Fibroblast of skin of left quadriceps (primary cell): ENCODE measurements at places on chromosomes 12 and 14.

DNA sequence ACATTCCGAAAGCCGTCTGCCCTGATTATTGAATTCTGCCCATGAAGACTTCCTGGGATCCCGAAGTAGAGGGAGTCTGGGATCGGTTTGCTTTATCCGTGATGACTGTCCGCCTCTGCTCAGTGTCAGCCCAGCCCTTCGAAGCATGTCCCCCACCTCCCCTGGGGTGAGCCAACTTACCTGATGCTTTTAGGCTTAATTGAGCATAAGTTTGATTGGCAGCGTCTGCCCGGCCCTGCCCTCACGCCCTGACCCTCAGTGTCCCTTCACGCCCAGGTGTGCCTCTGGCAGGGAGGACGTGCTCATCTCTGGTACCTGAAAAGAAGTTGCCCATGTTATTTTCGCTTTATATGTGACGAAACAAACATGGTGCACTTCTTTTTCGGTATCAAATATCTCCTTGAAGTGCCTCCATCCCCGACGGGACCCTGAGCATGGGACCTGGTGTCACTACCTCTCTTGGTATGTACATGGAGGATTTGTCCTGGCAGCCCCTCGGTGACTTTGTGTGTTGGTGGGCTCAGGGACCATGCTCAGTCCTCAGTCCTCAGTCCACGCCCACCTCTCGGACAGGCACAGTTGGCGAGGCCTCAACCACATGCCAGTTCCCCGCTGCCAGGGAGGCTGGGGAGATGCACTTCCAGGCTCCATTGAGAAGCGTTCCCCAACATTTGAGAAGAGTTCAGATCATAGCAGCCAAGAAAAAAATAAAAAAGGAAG, 130.1 kb upstream of the RTL1 start:
- no peak for DNase-seq

DNA sequence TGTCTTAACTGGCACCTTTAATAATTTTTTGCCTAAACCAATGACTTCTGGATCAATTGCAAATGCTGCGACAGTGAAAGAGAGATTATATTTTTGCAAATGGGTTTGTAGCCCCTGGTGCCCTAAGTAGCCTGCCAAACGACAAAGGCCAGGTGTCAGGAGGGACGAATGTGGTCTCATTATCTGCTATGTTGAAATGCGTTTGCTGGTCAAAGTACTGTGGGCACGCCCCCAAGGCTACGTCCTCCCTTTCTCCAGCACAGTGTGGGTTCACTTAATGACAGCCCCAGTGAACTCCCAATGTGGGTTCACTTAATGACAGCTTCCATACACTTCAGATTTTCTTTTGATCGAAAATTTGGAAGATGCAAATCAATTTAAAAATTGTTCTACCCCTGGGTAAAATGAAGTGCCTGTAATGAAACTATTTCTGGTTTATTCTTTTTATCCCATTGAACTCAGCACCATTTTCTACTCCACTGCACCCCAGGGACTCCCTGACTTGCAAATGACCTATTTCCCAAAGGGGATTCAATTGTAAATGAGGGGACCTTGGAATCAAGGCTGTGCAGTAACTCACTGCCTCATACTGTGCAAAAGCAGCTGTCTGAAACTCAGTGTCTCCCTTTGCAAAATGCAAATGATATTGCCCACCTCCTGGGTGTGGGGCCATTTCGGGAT, 1.4 kb downstream of the SERPINA11 start:
- DNase-seq: no peak

GRCh38 chr12:9361879-9362326, 153.7 kb upstream of the PZP start:
- DNase-seq: no peak

- no peak for DNase-seq
These were observed 6.9 kb upstream of the TUBA1A start for GRCh38 chr12:49195736-49196135.

GRCh38 chr14:39318574-39318973, 84.9 kb downstream of the MIA2 start:
- no peak for DNase-seq

DNA sequence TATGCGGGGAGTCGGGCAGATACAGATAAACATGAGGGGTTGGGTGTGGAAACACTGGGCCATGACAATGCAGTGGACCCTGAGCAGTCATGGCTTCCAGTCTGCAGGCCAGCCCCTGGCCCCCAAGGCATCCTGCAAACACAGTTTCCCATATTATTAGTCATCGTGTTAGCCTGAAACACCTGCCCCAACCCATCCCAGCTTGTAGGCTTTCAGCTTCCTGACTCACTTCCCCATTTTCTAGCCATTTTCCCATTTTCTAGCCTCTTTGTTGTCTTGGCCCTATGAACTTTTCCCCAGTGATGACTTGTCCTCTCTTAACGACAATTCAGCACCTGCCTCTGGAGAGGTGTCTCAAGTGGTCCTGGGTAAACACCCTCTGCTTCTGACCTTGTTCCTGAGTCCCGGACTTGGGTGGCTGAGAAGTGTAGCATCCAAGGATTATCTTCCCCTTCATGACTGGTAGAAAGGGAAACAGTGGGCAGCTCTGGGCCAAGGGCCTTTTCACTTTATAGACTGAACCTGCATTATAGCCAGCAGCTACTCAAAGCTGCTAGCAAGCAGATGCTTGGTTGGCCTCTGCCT, 4.3 kb upstream of the PGF start:
- no peak for DNase-seq

- DNase-seq: no peak
These were observed 762.9 kb downstream of the C12orf50 start for GRCh38 chr12:87266305-87266704.

DNA sequence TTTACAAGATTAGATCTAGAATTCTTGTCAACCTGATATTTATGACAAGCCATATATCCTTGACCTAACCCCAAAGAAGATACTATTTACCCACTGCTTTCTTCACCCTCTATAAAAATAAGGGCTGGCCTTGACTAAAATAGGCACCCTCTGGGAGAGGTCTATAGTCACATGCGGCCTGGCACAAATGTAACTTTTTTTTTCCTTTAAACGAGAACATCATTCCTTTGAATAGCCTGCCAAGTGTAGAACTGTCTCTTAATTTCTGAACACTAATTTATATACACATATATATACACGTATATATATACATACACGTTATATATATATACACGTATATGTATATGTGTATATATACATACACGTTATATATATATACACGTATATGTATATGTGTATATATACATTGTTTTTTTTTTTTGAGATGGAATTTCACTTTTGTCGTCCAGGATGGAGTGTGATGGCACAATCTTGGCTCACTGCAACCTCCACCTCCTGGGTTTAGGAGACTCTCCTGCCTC, 18.6 kb downstream of the PPTC7 start:
- DNase-seq: no peak

DNA sequence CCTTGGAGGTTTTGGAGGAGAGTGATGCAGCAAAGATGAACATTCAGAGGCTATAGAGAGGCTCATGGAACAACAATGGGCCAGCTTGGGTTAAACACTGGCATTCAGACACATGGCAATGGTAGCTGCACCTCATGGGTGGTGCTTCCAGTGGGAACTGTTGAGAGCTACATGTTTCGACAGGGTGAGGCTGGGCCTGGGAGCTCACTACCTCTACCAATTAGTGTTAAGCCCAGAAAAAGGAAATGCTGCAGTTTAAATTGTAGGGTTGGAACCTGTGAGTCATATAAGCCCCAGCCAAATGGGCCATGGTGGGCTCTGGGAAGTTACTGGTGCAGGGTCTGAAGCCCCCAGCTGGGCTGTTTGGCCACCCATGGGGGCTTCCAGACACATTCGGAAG, 279.7 kb downstream of the ZFP36L1 start:
- DNase-seq: no peak

- no peak for DNase-seq
These were observed 134.2 kb downstream of the TMEM30B start for GRCh38 chr14:61146899-61147298.

DNA sequence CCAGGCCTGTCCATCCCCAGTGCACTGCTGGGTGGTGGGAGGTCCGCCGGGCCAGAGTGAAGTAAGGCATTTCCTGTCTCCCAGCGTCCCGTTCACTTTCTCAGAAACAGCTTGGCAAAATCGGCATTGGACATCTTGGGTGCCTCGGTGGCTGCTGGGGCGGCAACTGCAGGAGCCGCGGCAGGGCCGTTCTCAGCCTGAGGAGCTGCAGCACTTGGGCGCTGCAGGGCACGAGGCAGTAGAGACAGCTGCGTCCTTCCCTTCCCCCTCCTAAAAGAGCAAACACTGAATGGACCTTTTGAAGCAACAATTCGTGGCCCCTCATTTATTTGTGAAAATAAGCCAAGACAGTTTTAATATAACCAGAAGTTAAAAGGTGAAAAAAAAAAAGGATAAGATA, 8.3 kb downstream of the FICD start:
- DNase-seq: no peak

GRCh38 chr14:96231526-96232130, 24.4 kb upstream of the BDKRB1 start:
- no peak for DNase-seq

DNA sequence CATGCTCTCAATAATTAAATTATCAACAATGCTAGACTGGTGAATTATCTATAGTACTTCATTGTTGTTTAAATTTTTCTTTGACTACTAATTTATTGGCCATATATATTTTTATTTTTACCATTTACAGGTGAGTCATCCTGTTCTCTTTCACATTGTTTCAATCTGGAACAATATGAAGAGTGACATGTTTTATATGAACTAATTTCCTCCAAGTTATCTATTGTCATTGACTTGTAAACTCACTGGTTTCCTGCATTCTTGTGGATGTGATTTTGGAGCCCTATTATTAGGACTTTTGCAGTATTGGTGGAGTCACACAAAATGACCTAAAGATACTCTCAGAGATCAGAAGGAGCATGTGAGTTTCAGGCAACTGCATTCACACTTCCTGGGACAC, 297.7 kb downstream of the AEBP2 start:
- DNase-seq: no peak

DNA sequence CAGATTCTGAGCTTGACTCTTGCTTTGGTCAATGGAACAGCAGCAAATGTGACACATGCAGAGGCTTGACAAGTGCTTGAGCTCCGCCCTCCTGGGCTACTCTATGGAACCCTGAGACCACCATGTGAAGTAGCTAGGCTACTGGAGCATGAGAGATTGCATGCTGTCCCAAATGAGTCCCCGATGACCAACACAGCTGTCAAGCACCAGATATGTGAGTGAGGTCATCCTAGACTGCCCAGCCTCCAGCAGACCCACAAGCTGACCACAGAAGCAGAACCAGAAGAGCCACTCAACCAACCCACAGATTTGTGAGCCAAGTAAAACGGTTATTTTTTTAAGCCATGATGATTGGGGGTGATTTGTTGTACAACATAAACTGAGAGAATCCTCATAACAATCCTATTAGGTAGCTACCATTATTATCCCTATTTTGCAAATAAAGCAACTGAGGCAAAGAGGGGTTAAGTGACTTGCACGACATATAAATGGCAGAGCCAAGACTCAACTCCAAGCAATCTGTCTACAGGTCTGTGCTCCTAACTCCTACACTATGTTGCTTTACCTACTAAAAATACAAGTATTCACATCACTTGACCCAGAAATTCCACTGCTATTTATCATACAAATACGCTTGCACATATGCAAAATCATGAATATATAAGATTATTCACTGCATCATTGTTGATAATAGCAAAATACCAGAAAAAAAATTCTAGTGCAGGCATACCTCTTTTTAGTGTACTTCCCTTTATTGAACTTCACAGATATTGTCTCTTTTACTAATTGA, 136.2 kb downstream of the NDUFA12 start:
- DNase-seq: no peak

- no peak for DNase-seq
These were observed 141.6 kb upstream of the TMCC3 start for GRCh38 chr12:94791933-94792332.
